ENCODE measurements at places on chromosomes 2 and 18.

DNA sequence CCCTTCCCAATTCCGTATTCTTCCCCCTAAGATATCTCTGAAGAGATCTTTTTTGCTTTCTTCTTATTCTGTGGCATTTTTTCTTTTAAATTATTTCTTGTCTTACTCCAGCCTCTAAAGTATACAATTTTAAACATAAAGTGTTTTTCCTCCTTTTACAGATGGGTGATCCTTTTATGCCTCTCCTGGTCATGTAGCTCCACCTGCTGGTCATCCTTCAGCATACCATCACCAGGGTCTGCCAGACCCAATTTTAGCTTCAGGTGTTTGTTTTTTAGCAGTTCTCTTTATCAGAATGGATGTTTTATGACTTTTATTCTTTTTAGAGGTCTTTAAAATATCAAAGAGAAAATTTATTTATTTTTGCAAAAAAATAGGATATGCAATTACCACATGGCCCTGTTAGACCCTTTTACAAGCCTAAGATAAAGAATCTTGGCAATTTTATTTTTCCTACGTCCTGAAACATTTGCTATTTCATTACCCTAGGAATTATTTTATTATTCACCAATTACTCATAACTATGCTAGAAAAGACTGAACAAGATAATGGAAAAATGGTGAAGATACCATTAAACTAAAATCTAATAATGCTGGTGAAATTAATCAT, 55.5 kb downstream of the PIGN start:
- DNase-seq, result peak; percentile 38

DNA sequence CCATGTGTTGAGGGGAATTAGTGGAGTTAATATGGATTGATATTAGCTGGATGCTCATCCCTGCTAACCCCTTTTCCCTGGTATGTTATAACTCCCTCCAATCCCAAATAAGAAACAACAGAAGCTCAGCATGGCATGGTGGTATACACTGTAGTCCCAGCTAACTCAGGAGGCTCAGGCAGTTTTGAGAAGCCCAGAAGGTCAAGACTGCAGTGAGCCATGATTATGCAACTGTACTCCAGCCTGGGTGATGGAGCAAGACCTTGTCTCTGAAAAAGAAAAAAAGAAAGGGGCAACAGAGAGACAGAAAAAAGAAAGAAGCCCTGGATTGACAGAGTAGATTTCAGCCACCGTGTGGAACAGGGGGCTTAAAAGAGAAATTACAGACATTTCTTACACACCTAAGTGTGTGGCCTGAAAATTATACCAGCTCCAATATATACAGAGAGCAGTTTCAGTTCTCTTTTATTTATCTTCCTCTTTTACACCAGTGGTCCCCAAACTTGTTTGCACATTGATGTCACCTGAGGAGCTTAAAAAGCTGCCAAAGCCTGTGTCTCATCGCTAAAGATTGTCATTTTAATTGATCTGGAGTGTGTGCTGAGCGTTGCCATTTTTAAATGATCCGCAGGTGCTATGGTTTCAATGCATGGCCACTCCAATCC, 203.6 kb downstream of the UBE2E3 start:
- no peak for DNase-seq

- no peak for DNase-seq
Observed at GRCh38 chr2:106098664-106099063, 95.4 kb downstream of the UXS1 start.

- no peak for DNase-seq
Observed at GRCh38 chr2:152950126-152950525, 231.7 kb downstream of the ARL6IP6 start.

GRCh38 chr2:181900007-181900651, 8.6 kb downstream of the ITPRID2 start:
- DNase-seq, result no peak

DNA sequence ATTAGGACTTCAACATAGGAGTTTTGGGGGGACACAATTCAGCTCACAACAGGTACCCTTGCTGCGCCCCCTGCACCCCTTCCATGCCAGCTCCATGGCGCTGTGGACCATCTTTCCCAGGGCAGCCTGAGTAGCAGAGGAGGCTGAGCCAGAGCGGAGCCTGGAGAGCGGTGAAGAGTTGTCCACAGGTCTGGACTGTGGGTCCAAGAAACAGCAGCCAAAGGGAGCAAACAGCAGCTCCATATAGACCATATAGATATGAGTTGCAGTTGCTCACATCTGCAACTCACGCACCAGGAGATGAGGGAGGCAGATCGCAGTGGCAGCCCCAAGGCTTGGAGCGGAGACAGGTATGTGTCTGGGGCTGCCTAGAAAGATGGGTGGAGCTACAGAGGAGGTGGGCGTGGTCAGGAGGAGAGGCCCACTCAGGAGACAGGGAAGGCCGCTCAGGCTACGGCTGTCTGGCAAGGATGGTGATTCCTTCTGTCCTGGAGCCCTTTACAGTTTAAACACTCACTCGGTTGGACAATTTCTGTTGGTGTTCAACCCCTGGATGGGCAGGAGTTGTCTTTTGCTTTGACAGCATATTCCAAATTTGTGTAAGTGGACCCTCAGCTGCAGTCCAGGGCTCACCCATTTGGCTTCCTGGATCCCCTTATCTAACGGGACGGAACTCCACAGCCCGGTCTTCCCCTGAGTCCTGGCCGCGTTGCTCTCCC, 155.1 kb downstream of the LPIN1 start:
- no peak for DNase-seq

DNA sequence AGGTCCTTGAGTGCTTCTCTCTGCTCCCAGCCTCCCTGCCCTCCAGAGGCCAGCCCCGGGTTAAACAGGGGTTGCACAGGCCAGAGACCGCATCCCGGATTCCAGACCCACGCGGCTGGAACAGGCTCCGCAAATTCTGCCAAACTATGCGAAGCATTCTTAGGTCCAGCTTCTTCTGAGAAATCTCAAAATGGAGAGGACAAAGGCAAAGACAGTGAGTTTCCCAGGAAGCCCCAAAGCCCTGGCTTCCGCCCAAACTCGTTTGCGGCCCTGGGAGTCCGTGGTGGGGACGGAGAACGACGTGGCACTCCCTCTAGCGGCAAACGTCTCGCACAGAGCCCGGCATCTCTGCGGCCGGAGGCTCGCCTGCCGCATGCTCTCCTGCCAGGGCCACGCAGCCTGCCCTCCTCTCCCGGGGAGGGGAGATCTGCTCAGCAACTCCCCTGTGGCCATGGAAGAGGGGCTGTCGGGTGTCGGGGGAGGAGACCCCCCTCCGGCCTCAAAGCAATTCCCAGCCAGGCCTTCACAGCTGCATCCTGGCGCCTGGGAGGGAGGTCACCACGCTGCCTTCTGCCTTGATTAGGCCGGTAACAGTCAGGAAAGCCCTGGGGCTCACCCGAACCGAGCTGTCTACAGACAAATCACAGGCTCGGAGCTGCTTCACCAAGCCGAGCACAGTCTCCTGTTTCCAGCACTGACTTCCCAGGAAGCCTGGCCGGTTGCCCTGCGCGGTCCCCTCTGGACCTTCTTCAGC, 33.4 kb upstream of the KLHL29 start:
- peak; percentile 53 for DNase-seq

DNA sequence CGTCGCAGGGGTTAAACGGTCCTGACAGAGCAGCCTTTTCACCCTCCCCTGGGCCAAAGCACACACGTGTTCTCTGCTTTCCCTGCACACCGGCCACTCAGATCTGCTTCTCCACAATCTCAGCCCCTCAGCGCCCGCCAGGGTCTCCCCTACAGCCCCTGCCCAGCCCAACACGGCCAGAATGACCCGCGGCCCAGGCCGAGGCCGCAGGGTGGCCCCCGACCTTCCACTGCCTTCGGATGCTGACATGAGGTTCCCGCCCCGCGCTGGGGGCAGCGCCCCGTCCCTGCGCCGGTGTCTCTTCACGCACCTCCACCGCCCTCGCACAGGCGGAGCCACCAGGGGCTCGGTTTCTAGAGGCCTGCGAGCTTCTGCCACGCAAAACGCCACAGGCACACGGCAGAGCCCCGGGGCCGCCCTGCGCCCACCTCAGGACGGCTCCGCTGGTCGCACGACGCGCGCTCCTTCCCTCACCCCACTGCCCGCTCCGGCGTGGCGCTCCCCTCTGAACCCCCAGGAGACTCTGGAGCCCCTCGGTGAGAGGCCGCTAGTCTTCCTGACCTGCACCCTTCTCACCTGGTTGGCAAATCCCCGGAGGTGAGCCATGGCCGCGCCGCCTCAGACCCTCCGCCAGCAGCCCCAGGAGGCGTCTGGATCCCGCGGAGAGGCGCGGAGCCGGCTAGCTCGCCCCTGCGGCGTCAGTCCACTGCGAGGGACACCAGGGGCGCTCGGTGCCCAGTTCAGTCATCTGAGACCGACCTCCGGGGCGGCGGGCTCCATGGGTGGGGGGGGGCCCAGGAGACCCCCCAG, 749 bp downstream of the STK25 start:
- DNase-seq, result no peak

DNA sequence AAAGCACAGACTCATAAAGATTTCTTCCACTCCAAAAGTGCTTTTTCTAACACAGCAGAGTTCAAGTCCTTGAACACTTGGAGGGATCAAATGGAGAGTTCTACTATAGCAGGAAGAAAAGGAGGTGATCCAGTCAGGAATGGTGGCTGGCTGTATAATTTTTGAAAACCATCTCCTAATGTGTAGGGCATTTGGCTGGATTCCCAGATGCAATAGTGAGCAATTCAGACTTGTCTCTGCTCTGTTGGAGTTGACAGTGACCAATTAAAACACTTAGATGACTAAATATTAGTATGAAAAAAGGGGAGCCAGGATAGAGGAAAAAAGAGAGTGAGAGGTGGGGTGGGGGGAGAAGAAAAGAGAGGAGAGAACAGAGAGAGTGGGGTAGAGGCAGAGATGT, 5.3 kb upstream of the G6PC2 start:
- no peak for DNase-seq

- no peak for DNase-seq
Observed at GRCh38 chr2:25174192-25174861, 5.9 kb upstream of the POMC start.

- peak; percentile 38 for DNase-seq
Observed at GRCh38 chr2:191758518-191759507, 80.9 kb downstream of the NABP1 start.

DNA sequence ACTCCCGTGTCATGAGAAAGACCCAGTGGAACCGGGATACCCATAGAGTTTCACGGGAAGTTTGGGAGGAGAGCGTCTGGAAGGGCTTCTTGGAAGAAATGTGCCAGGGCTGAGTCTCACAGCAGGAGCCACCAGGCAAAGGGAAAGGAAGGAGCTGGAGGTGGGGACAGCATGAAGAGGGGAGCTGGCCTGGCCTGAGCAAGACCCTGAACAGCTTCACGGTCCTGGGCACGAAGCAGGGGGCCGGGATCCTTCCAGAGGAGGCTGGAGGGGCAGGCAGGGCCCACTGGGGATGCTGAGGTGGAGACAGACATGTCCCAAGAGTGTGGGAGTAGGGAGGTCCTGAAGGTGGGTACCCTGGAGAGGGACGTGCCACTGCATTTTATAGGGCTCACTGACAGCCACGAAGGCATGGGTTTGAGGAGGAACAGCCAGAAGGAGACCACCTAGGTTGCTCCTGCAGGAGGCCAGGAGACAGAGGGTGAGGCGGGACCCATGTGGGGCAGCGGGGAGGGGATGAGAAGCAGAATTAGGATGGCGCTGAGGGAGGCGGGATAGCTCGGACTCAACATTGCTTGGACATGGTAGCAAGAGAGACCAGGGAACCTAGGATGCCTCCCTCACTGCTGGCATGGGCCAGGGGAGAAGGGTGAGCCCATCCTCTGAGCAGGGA, 168.1 kb upstream of the ID2 start:
- DNase-seq, result no peak

- no peak for DNase-seq
Observed at GRCh38 chr2:101524806-101525430, 50.0 kb upstream of the RFX8 start.

GRCh38 chr2:180033993-180034894, 27.1 kb upstream of the CWC22 start:
- no peak for DNase-seq

DNA sequence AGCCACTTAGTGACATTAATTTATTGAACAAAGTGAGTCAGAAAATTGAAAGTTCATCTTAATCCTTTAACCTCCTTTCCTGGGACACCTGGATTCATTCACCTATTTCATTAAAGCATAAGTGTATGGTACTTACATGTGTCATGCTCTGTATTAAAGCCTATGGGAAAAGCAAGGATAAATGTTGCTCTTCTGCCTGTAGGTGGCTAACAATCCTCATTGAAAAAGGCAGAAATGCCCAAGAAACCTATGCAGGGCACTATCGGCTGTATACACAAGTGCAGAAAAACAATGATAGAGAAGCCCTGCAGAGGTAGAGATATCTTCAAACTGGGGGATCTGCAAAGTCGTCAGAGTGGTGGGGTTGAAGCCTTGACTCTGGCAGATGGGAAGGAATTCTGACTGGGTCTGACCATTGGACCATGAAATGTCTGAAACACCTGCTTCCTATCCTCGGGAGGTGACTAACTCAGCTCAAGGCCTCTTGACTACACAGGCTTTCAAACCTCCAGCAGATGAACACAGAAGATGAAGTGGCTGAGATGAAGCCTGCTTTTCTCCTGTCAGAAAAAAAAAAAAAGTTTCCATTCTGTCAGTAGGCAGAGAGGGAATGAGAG, 83.1 kb downstream of the DCC start:
- DNase-seq, result no peak

Data from stimulated activated CD4-positive, alpha-beta T cell treated with anti-CD3 and anti-CD28 coated beads, Interleukin-12 subunit alpha, Interleukin-12 subunit beta, amount 100 ng/mL, for 48 hours (primary cell).